Mucosa of gallbladder (tissue), 1 donor: ENCODE measurements at places on chromosomes 16 and 17. TPM values are rescaled to one million over a fixed set of nuclear protein-coding genes. Genes with fewer than 3 reads are reported as not detected.

MPV17L gene
- 10.1 TPM for total RNA-seq

PLD2 gene
- 48.7 TPM for total RNA-seq

HLF gene
- 18.3 TPM for total RNA-seq

SLC16A6 gene
- total RNA-seq = 0.49 TPM

ZNF469 gene
- total RNA-seq = 3.7 TPM

KRT40 gene
- total RNA-seq = not detected

SLC6A2 gene
- total RNA-seq = 0.23 TPM

CACNG1 gene
- total RNA-seq = not detected

SLC2A4 gene
- 7.6 TPM for total RNA-seq

SOX8 gene
- total RNA-seq = 1.4 TPM

GCGR gene
- total RNA-seq = 0.20 TPM

KRT15 gene
- 5.6 TPM for total RNA-seq

CARD14 gene
- total RNA-seq = 0.29 TPM

CIITA gene
- total RNA-seq = 26.9 TPM

B4GALNT2 gene
- total RNA-seq = 4.6 TPM

PIK3R6 gene
- total RNA-seq = 2.8 TPM

VTN gene
- total RNA-seq = 424 TPM

PDK2 gene
- total RNA-seq = 64.7 TPM

DHRS7B gene
- total RNA-seq = 30.3 TPM

RMI2 gene
- total RNA-seq = 4.4 TPM

NPIPA7 gene
- total RNA-seq = 7.5 TPM

DPEP2 gene
- 3.4 TPM for total RNA-seq

CACNG5 gene
- total RNA-seq = not detected

ST6GALNAC1 gene
- 61.0 TPM for total RNA-seq

C1QTNF8 gene
- total RNA-seq = not detected

MEOX1 gene
- 5.0 TPM for total RNA-seq

DNAH3 gene
- total RNA-seq = 0.58 TPM

ABCA8 gene
- total RNA-seq = 19.2 TPM
